B cell (primary cell): ENCODE measurements at places on chromosomes 4 and X. TPM values are rescaled to one million over a fixed set of nuclear protein-coding genes. Genes with fewer than 3 reads are reported as not detected.

LAGE3 gene
- 17.0 and 19.3 TPM in 2 replicates for total RNA-seq

RAPGEF2 gene
- 42.9 and 45.8 TPM in 2 replicates for total RNA-seq

PALLD gene
- total RNA-seq = 0.71 TPM in 1 of 2 replicates, not detected in the other

GAGE2A gene
- total RNA-seq = not detected in 2 replicates

PGAM4 gene
- not detected in 2 replicates for total RNA-seq

FANCB gene
- total RNA-seq = 3.9 and 7.6 TPM in 2 replicates

FAAH2 gene
- total RNA-seq = 15.6 and 18.0 TPM in 2 replicates

PARM1 gene
- 6.6 and 7.8 TPM in 2 replicates for total RNA-seq

USP26 gene
- not detected in 2 replicates for total RNA-seq

FGF16 gene
- not detected in 2 replicates for total RNA-seq

XAGE2 gene
- not detected in 2 replicates for total RNA-seq

DNA sequence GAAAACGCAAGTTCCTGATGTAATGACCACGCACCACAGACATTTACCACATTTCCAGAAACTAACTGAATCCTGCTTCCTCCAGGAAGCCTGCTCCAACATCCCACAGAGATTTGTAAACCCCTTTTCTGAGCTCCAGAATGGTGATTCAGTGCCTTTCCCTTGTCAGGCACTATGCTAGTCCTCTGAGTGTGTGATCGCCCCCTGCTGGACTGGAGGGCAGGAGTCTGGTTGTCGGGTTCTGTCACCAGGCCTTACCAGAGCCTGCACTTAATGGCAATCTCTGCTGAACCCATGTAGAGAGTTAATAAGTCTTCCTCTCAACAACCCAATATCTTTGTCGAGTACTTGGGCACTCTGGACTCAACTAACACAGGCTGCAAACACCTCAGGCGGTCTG is 14.5 kb upstream of the KDM5C start:
- no peak for DNase-seq

DNA sequence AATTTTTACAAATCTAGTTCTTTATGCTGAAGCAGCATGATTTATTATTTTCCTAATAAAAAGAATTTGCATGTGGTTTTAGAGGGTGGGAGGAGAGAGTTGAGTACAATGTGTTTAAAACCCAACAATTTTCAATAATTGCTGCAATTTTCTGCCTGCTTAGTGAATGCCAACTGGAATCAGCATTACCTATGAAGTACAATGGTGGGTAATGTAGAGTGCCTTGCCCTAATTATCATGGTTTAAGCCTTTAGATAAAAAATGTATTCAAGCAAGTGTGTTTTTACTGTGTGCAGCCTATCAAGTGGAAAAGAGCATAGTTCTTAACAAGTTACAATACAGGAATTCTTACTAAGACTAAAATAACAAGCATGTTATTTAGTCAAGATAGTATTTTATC is 77.9 kb upstream of the ANKRD50 start:
- DNase-seq = no peak

- no peak for DNase-seq
Measured at GRCh38 chr4:18100657-18101056, 79.1 kb upstream of the LCORL start.

DNA sequence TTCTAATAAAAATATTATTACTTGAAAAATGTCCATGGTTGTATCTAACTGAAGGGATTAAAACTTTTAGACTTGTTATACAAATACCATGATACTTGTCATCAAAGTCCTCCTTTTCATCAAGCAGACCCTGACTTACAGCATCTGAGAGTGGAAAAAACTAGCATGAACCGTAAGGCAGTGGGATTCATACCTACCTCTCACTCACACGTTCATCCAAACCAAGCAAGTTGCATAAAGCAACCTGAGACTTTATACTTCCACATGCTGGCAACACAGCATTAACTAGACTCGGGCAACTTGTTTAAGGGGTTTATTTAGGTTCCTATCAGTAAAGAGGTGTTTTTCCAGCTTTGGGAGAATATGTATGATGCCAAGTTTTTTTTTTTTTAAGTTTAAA is 22.6 kb upstream of the TLR7 start:
- DNase-seq = peak; percentile 11

DNA sequence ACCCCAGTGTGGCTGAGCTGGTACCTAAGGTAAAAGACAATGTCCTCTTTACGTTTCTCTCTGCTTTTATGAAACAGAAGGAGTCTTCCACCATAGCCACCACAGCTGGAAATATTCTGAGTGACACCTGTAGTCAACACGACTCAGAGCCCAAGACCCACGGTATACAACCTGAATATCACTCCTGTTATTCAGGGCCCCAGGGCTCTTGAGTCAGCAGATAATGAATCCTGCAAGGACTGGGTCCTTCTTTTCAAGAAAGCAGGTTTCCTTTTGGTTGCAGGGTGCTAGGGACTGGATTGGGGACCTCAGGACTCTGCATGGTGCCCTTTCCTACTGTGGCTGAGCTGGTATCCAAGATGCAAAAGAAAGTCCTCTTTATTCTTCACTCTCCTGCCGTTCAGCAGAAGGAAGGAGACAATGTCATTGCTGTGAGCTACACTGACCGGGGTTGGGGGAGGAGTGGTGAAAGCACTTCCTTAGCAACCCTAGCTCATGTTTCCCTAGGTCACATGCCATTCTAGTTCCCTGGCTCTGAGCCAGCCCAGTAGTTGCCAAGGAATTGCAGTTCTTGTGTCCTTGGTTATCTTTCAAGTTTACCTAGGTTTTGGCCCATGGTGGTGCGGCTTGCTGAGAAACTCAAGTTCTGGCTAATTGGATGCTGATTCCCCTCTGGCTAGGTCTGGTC is 23.7 kb upstream of the UNC5C start:
- DNase-seq = no peak

DNA sequence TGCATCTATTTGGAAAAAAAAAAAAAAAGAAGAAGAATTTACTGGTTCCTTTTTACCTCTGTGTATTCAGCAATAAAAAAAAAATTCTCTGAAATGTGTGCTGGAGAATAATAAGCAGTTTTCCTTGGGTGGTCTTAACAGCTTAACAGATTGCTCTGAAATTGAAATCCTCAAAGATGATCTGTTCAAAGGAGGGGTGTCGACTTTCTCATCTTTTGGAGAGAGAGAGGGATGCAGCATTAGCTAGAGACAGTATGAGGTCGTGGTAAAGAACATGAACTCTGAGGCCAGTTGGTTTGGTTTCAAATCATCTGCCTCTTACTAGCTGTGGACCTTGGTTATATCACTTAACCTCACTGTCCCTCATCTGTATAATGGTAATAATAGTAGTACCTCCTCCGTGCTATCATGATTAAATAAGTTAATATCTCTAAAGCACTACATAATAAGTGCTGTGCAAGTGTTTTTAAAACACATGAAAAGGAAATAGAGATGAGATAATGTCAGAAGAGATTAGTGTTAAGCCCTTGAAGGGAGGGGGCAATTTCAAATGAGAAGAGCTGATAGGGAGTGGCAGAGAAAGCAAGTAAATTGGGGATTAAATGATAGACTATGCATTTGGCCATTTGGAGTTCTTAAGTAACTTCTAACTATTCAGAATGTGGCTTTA is 109.9 kb upstream of the LIMCH1 start:
- DNase-seq = no peak

GRCh38 chr4:153341575-153342090 is 2.9 kb upstream of the MND1 start:
- peak; percentile 43 for DNase-seq

DNA sequence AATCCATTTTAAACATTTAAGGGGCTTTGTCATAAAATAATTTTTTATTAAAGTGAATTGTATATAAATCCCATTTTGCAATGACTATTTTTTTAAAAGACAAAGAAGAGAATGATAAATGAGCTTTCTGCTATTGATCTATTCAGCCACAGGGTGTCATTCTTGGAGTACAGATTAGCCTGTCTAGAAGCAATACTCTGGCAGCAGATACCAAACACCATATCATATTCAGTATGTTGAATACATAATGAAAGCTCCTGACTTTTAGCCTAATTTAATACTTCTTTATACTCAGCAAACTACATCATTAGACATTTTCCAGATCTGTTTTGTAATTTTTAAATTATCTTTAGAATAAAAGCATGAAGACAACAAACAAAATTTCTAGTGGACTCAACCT is 496.3 kb downstream of the PDGFC start:
- DNase-seq = no peak

DNA sequence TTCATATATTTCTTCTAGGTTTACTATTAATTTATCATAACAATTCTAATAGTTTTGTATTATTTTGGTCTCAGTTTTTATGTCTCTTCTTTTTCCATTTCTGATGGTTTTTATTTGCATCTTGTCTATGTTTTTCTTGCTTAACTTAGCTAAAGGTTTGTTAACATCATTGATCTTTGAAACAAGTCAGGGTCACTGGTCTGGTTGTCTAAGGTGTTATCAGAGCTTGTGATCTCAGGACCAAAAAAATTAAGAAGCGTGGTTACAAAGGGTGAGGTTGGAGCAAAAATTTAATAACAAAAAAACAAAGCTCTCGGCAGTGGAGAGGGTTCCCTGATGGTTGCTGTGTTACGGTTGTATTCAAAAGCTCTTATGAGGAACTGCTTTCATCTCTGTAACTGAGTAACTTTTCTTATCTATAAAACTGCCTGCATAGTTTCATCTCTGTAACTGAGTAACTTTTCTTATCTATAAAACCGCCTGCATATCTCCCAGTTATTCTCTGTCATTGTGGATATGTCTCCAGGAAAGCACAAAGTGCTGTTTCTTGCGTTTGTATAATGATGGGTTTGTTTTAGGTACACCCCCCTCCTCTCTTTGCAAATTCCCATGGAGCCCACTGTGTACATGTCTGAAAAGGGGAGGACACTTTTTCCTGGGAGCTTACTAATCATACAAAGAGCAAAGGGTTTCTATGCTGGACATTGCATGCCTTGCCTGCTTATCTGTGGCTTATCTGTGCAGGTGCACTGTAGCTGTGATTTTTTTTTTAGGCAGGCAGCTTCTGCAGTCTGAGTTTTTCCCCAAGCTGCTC is 62.4 kb upstream of the UGT2B15 start:
- no peak for DNase-seq

- DNase-seq = no peak
Measured at GRCh38 chrX:132756439-132756838, 202.0 kb downstream of the HS6ST2 start.

GRCh38 chr4:184514121-184514988 is 40.0 kb upstream of the IRF2 start:
- no peak for DNase-seq

GRCh38 chrX:65932173-65933084 is 107.5 kb downstream of the VSIG4 start:
- no peak for DNase-seq

DNA sequence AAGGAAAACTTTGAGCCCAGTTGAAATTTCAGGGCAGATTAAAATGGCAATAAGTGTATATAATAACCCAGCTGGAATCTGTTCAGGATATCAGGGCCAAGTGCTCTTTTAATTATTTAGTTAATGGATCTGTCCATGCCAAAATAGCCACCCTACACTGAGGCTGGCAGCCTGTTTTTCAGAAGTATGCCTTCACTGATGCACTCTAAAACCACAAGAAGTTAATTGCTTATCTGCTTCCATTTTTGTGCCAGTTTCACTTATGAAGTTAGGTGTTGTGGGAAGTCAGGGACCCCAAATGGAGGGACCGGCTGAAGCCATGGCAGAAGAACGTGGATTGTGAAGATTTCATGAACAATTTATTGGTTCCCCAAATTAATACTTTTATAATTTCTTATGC is 960.3 kb downstream of the C4orf33 start:
- DNase-seq = no peak

GRCh38 chr4:102862016-102862415 is 6.8 kb upstream of the CISD2 start:
- DNase-seq = no peak

GRCh38 chr4:157014621-157015591 is 43.3 kb upstream of the PDGFC start:
- no peak for DNase-seq

DNA sequence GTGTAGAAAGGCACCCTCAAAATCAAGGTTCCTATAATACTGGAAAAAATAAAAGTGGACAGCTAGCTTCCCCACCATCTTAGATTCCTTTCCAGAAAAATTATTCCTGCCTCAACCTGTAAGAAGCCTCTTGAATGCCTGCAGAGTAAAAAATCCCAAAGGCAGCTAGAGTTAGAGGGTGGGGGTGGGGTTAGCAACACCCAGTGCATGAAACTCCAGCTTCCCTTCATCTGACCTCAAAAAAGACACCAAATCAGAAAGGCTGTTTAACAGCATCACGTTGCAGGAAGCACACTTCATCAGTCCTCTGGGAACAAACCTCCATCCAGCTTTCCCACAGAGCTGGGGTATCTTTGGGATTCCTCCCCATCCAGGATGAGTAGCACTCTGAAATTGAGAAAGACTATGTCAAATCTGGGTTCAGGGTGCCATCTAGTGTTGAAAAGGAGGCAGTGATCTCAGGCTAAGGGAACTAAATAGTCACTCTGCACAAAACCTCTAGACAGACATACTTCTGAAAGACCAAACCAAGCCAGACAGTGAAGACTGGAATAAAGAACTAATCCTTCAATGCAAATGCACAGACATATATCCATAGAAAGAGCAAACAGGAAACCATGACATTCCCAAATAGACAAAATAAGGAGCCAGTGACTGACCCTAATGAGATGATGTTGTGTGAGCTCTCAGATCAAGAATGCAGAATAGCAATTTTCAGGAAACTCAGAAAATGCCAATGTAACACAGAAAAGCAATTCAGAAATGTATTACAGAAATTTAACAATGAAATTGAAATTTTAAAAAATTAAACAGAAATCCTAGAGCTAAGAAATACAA is 97.9 kb downstream of the ARHGEF9 start:
- DNase-seq = peak; percentile 18

GRCh38 chr4:183971929-183972490 is 66.9 kb downstream of the STOX2 start:
- DNase-seq = no peak

DNA sequence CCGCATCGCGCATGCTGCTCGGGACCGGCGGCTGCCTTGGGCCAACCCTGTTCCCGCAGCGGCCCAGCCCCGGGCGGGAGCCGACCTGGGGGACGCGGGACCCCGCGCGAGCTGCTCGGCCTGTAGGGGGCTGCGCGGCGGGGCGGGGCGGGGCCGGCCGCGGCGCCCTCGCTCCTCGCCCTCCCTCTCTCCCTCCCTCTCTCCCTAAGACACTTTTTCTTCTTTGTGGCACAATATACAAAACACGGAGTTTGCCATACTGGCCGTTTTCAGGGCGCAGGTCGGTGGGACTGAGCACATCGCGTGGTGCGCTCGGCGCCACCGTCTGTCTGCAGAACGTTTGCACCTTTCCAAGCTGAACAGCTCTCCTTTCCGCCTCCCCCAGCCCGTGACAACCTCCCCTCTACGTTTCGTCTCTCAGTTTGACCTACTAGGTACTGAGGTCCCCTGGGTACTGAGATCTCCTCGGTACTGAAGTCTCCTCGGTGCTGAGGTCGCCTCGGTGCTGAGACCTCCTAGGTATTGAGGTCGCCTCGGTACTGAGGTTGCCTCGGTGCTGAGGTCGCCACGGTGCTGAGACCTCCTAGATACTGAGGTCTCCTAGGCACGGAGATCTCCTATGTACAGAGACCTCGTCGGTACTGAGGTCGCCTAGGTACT is 261.1 kb upstream of the PLCXD1 start:
- peak; percentile 42 for DNase-seq

GRCh38 chrX:126481916-126482315 is 70.7 kb downstream of the DCAF12L1 start:
- no peak for DNase-seq
